Non-pigmented ciliary epithelial cell (primary cell): ENCODE measurements at places on chromosomes 5 and 9.

- no peak for DNase-seq
Observed at GRCh38 chr5:10652151-10652550, 88.3 kb downstream of the ANKRD33B start.

- no peak for DNase-seq
Observed at GRCh38 chr9:14157191-14157590, 156.8 kb downstream of the NFIB start.

DNA sequence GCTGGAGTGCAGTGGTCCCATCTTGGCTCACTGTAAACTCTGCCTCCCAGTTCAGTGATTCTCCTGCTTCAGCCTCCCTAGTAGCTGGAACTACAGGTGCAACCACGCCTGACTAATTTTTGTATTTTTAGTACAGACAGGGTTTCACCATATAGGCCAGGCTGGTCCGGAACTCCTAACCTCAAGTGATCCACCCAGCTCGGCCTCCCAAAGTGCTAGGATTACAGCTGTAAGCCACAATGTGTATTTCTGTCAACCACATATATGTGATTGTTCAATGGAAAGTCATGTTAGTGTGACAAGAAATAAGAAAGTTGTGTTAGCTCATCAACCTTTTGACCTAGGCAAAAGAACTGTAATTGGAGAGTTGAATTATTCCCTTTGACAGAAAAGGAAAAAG, 677.1 kb upstream of the CHD1 start:
- DNase-seq: no peak

GRCh38 chr5:152864447-152864846, 459.4 kb upstream of the NMUR2 start:
- DNase-seq: no peak

DNA sequence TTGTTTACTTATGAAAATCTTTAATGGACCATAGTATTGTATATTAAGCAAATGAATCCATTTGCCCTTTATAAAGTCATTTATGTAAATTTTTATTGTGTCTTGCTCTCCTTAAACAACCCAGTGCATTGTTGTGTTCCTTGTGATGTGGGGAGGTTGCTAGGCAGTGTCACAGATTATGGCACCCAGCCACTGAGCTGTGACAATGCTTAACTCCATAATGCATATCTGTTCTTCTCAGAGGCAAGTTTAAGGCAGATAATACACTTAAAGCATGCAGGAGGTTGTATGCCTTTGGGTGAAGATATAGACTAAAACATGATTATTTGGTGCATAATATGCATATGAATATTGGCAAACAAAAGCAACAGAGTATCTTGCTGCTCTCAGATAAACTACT, 269.6 kb upstream of the RIOK2 start:
- no peak for DNase-seq

- DNase-seq: no peak
Observed at GRCh38 chr5:69043655-69043996, 50.2 kb upstream of the SLC30A5 start.

GRCh38 chr9:129184596-129185122, 6.6 kb upstream of the IER5L start:
- no peak for DNase-seq

- DNase-seq: peak; percentile 93
Observed at GRCh38 chr5:78907255-78907891, 77.7 kb downstream of the ARSB start.

DNA sequence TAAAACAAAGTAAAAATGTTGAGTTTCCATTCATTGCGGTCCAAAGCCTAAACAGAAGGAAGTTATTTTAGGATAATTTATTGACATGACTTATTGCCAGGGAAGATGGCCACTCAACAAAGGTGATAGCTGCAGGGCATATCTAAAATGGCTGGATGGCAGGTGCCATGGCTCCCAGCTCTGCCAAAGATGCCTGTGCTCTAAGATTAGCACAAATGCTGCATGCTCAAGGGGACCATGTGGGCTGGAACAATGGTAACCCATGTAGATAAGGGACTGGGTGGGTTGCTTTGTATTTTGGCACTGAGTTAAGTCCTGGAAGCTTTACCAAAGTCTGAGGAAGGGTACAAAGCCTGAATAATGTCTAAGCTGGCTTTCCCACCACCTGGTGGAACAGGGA, 95.5 kb upstream of the IFNK start:
- DNase-seq: no peak

DNA sequence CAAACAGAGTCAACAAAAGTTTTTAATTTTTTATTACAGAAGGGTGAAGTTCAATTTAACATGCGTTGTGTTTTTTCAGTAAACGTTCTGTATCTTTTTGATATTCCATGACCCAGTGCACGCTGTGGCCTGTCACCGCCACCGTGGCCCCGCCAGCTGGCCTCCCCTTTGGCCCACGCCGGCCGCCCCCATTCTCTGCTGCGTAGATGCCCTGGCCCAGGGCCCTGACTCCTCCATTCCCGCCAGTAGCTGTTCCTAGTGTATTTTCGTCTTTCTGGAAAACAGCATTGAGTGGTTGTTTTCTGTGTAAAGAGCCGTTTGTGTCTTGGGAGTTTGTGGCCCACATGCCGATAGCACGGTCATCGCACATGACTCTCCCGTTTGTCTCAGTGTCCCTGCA, 6.1 kb downstream of the RNU6ATAC start:
- DNase-seq: no peak

DNA sequence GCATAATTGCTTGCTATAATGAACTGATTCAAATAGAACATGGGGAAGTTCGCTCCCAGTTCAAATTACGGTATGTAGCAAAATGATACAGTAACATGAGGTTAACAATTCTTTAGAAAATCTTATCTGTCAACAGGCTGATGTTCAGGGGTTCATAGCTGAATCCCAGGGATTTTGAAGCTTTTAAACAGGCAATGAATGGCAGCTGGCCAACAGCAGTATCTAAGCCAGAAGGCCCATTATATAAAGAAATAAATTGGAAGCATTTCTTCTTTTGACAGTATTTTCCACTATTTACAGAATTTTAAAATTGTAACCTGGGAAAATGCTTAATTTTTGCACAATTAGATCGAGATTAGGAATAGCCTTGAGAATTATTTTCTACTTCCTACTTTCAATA, 126.8 kb downstream of the PDE8B start:
- no peak for DNase-seq

GRCh38 chr5:93608855-93609254, 25.8 kb downstream of the NR2F1 start:
- DNase-seq: no peak

GRCh38 chr5:156326718-156327259, at the start of gene SGCD:
Gene SGCD (plus strand): TSS chr5:156327164.
- no peak for DNase-seq

- no peak for DNase-seq
Observed at GRCh38 chr5:56056875-56057274, 62.1 kb upstream of the IL6ST start.

DNA sequence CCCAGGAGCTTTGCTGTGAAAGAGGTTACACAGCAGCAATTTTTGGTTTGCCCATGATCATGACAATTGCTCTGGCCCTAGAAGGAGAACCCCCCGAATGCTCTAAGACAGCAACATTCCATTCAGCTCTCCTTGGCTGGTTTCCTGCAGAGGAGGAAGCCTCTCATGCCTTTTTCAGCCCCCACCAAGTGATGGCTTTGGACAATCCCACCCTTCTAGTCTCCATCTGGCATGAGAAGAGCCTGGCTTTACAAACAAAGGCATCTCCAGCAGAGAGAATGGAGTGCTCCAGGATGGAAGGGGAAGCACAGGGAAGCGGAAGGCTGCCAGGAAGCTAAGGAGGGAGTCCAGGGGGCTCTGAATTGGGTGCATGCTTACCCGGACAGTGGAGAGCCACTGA, 98.4 kb downstream of the CRB2 start:
- no peak for DNase-seq

GRCh38 chr5:86979811-86980411, 287.8 kb upstream of the RASA1 start:
- peak; percentile 58 for DNase-seq

- no peak for DNase-seq
Observed at GRCh38 chr5:68225911-68226545, 10.5 kb downstream of the PIK3R1 start.

- no peak for DNase-seq
Observed at GRCh38 chr5:59317023-59317773, 576.3 kb downstream of the PDE4D start.

DNA sequence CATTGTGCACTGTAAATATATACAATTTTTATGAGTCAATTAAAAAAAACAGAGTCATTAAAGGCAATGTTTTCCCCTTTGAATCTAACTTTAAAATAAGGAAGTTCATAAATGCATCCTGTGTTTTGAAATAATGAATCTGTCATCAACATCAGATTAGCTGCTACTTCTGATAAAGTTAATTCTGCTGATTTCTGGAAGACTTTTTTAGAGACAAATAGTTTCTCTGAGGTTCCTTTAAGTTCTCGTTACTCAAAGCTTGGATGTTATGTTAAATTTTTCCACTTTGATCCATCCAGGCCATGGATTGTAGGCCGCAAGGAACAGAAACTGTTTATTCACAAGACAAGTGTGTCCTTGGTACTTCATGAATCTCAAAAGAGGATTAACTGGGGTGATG, 115.5 kb downstream of the CARTPT start:
- no peak for DNase-seq

- DNase-seq: no peak
Observed at GRCh38 chr9:70402213-70402612, 12.2 kb downstream of the KLF9 start.

- DNase-seq: no peak
Observed at GRCh38 chr9:94870793-94871558, 144.5 kb downstream of the AOPEP start.

DNA sequence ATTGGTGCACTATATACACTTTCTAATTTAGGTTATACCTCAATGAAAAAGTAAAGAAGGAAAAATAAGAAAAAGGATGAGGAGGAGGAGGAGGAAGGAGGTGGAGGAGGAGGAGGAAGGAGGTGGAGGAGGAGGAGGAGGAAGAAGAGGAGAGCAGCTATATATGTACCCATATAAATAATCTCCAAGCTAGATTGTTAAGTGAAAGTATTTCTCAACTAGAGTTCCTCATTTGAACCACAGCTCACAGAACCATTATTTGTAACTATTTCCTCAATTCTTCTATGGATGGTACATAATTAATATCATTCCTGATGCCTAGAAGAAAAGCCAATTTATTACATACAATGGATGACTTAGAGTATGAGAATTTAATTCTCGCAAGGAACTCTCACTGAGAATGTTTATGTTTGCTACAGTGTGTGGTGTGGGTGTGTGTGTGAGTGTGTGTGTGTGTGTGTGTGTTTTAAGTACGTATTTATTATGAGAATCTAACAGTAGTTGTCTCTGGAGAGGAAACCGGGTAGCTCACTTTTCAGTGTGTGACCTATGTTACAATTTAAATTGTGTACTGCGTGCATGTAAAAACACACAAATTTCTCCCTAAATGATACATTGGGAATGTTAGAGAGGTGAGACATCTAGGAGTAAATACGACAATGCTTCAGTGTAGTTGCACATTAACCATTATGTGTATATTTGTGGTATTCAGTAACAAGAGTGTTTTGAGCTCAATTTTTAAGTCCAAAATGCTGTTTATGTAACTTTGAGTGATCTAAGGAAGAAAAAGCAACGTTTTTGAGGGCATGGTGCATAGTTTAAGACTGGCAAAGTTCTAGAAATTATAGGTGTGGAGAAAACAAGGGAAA, 20.2 kb upstream of the NREP start:
- DNase-seq: no peak

DNA sequence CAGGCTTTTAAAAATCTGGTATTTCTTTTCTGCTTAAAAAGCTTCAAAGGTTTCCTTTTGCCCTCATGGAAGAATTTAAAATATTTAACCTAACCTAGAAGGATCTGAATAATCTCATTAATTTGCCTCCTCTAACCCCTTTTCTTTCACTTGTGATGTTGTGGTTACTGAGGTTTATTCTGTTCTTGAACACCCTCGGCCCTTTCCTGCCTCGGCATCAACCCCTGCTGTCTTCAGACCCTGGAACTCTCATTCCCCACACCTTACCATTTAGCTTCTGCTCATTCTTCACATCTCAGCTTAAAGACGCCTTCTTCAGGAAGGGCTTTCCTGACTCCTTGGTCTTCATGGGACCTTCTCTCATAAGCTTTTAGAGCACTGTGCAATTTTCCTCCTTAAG, 131.4 kb upstream of the MAN2A1 start:
- DNase-seq: no peak

DNA sequence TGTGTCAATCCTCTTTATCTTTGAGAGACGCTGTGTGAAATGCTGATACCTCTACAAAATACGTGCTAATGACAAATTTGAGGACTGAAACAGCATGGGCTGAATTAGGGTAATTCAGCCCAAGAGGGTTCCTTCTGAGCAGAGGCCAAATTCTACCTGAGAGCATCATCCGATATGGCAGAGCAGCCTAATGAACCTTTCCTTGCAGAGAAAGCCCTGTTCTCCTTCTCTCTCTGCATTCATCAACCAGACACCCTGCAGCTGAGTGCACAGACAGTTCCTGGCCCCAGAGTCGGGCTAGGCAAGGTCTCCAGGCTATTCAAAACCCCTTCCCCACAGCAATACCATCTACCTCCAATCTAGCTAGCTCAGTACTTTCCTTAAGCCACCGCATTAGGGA, 77.9 kb downstream of the TRIM32 start:
- DNase-seq: no peak

- DNase-seq: no peak
Observed at GRCh38 chr5:6660688-6661087, 27.4 kb downstream of the SRD5A1 start.

- no peak for DNase-seq
Observed at GRCh38 chr5:102307232-102307631, 11.1 kb upstream of the SLCO4C1 start.

- DNase-seq: no peak
Observed at GRCh38 chr5:142844866-142845265, 74.7 kb downstream of the ARHGAP26 start.

DNA sequence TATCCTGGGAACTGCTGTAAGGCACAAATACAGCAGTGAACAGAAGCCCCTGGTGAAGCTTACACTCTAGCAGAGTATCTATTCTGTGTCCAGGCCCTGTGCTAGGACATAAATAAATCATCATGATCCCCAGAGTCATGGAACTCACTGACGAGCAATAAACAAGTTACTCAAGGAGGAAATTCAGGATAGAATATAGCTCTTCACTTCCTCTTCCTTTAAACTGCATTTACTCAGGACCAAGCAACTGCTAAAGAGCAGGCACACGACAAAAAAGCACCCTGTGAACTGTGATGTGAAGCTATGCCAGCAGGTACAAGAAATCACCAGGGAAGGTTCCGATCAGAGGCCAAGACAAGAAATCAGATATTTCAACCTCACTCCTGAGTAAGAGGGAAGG, 47.8 kb upstream of the NR5A1 start:
- DNase-seq: no peak

DNA sequence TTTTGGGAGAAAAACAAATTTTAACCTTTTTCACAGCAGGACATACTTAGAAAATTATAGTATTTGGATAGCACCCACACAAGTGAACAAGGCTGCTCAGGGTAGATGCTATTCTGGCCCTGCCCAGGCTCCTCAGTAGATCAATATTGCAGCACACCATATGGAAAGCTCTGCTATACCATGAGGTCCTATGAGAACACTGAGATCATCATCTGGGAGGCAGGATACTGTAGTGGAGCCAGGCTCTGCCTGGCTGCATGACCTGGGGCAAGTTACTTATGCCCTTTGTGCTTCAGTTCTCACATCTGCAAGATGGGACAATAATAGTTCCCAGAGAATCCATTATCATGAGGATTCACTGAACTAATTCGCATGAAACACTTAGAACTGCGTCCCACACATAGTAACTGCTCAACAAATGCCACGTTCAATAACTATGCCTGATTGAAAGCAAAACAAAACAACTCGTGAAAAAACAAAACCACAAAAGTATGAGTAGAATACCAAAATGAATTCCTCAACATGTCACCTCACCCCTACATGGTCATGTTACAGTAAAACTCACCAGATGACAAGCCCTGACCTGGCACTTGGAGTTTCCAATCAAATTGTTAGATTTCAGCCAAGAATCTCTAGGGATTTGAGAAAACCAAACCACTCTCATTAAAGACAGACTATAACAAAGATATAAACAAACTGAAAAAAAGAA, 31.9 kb downstream of the ARSB start:
- no peak for DNase-seq
